ENCODE measurements at places on chromosomes 11 and 22.

- no peak for DNase-seq
Measured at GRCh38 chr11:70054004-70054403, 24.1 kb upstream of the ANO1 start.

GRCh38 chr11:86637988-86638387 lies 34.4 kb downstream of the ME3 start:
- DNase-seq: no peak

GRCh38 chr11:128941110-128941509 lies 1.6 kb downstream of the TP53AIP1 start:
- DNase-seq: no peak

- DNase-seq: no peak
Measured at GRCh38 chr11:94515398-94515797, 3.1 kb downstream of the C11orf97 start.

DNA sequence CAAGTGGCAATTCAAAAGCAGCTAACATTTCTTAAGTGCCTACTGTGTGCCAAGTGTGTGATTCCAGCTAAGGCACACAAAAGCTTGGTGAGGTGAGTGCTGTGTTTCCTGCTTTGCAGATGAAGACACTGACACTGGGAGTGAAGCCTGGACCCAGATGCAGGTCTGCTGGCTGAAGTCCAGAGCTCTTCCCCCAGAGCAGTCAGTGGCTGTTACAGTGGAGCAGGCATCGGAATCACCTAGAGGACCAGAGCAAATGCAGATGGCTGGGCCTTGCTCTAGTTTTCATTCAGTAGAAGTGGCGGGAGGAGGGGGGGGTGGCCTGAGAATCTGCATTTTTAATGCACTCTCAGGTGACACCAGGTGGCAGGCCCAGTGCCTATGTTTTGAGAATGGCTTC lies 342.3 kb downstream of the CADM1 start:
- no peak for DNase-seq

DNA sequence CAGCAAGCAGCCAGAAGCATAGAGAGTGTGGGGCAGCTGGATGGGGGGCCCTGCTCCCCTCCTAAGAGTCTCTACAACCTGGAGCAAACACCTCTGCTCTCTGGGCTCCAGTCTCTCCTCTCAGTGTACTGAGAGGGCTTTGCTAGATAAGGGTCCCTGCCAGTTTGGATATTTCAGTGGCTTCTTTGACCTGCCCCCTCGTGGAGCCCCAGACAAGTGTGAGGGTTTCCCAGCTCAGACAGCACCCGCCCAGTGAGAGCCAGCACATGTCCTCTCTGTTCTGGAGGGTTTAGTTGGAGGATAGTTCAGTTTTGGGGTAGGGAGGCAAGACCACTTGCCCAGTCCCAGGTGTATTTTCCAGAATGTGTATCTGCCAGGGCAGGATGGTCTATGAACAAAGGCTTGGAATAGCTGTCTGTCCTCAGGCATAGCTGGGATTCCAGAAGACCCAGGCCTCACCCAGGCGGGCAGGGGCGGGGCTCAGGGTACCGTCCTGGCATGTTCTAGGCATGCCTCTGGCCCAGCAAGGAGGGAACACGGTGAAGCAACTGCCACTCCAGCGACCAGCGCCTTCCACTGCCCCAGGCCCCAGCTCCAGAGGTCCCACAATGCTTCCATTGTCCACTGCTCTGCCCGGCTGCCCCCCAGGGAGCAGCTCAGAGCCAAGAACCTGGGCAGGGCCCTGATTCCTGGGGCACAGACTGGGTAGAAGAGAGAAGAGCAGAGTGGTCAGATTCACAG lies 7.5 kb upstream of the MICALL1 start:
- DNase-seq: no peak

- DNase-seq: no peak
Measured at GRCh38 chr11:6941970-6942369, 15.7 kb downstream of the ZNF215 start.

DNA sequence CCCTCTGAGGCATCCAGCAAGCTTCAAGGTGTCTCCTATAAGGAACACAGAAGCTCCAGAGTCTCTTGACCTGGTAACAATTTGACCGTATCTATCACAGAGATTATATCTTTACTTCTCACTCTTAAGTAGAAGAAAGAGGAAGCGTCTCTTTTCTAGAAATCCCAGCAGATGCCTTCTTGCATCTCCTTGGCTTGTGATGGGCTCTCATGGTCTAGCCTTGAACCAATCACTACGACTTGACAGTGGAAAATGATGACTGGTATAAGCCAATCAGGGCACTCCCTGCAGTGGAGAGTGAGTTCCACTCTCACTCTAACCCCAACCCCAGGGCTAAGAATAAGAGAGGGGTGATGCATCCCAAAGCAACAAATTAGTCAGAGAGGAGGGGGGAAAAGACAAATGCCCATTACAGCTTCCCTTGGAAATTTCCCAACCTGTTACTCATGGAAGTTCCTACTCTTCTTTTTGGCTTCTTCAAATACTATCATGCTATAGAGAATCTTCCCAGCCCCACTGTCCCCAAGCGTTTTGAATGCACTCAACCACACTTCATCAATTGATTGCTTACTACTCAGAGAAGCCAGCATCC lies 293.5 kb downstream of the MN1 start:
- no peak for DNase-seq

- DNase-seq: no peak
Measured at GRCh38 chr22:25404556-25404927, 159.9 kb upstream of the GRK3 start.

DNA sequence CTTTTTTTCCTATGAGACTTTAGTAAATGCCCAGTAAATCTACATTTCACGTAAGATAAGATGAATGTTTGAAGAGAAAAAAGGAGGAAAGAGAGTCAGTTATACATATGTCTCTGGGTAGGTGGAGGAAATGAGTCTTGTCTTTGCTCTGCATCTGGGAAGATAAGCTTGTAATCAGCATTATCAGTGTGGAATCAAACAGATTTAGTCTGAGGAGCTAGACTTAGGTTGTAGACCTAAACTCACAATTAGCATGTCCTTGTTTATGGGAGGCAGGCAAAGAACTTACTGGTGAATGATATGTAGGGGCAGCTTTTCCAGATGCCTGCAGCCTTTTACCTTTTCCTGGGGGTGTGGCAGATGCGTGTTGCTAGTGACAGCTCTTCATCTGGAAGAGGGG lies 962.3 kb downstream of the TBC1D22A start:
- no peak for DNase-seq

Data from stimulated activated CD4-positive, alpha-beta T cell treated with anti-CD3 and anti-CD28 coated beads, Interleukin-1b, Interleukin-23, amount 100 ng/mL, for 1 hour (primary cell).